HT-29 (cell line): ENCODE measurements at places on chromosomes 6 and 20.

- no peak for DNase-seq
Measured at GRCh38 chr20:59650418-59650817, 46.1 kb downstream of the PHACTR3 start.

GRCh38 chr20:45920462-45921336, 8.7 kb upstream of the PLTP start:
- no peak for DNase-seq

DNA sequence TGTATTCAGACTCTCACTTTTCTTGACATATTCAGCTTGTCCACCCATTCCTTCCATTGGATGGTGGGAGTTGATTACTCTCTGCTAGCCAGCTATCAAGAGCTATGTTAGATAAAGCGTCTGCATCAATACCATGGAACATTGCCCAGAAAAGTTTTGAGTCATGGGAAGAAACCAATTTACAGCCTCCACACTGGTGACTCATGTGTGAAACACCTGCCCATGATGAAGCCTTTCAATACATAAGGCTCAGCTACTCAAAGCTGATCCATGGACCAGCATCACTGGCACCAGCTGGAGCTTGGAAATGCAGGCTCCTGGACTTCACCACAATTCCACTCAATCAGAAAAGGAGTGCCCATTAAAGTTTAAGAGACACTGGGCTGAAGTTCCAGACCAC, 16.1 kb downstream of the PLA2G7 start:
- DNase-seq = peak; percentile 20

GRCh38 chr20:1867495-1868260, 27.5 kb upstream of the SIRPA start:
- DNase-seq = no peak

DNA sequence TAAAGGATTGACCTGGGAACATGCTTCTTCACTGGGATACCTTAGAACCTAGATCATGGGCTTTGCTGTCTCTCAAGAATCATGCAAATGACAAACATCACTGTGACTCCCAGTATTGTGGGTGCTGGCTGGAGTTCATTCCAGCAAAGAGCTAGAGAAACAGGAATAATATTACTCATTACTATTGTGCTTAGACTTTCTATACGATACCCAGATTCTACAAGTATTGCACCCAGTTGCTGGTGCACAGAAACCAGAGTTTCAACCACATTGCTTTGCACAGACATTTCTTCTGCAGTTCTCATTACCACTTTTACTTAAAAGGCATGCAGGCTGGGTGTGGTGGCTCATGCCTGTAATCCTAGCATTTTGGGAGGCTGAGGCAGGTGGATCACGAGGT, 220.4 kb upstream of the ZNF217 start:
- no peak for DNase-seq

GRCh38 chr20:20369250-20370093, 1.6 kb downstream of the INSM1 start:
- DNase-seq = no peak

GRCh38 chr6:132750455-132751248, 7.1 kb downstream of the VNN2 start:
- DNase-seq = no peak

DNA sequence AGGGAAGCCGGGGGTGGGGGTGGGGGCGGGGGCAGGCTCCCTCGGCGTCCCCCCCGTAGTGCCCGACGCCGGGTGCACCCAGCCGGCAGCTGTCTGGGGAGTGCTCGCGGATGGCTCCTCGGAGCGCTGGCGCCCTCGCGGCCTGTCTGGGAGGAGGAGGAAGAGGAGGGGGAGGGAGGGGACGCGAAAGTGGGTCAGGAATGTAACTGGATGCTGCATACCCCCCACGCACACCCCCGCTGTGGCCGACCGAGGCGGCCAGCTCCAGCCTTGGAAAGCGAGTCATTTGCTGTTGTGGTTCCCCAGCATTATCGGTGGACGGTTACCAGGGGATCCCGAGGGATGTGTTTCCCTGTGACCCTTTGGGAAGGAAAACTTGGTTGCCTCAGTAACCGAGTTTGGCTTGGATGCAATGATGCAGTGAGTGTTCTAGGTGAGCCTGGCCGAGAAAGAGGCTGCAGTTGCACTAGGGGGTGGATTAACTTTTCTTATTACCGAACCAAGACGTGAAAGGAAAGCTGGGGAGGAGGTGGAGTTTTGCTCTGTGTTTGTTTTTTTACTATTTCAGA, 55.2 kb upstream of the RREB1 start:
- peak; percentile 8 for DNase-seq

- no peak for DNase-seq
Measured at GRCh38 chr6:130026859-130027258, 8.5 kb downstream of the L3MBTL3 start.

DNA sequence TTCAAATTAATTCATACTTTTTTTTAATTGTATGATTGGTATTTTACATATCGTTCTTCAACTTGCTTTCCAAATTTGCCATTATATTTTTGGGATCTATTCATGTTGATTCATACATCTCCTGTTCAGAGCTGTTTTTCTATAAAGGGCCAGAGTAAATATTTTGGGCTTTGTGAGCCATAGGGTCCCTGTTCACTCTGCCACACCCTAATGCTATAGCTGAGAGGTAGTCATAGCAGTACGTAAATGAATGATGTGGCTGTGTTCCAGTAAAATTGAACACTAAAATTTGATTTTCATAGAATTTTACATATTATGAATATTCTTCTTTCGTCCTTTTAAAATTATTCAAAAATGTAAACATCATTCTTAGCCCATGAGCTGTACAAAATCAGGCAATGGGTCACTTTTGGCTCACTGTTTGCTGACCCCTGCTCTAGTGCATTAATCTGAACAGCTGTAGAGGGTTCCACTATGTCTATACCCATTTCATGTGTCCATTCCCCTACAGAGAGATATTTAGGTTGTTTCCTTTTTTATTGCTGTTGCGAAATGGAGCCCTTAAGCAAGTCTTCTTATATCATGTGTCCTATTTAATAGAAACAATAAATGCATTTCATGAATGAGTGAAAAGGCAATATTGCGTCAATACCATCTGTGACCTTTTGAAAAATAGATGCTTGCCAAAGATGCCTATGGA, 136.4 kb upstream of the SALL4 start:
- DNase-seq = no peak

GRCh38 chr6:169839898-169840631, 88.6 kb downstream of the ERMARD start:
- no peak for DNase-seq

DNA sequence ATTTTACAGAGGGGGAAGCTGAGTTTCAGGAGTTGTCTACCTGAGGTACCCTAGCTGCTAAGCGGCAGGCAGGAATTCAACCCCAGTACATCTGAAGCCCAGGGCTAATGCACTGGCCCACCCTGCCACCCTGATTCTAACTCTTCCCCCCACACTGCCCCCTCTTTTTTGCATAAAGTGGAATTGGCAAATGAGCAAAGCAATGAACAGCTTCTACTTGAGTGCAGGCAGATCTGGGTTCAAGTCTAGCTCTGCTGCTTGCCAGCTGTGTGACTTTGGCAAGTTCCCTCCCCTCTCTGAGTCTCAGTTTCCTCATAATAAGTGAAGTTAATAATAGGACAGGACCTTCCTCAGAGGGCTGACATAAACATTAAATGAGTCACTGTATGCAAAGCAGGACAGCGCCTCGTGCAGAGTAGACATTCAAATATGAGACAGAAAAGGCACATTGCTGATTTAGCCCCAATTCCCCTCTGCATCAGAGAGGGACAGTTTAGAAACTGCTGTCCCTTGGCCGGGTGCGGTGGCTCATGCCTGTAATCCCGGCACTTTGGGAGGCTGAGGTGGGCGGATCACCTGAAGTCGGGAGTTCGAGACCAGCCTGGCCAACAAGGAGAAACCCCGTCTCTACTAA, 4.7 kb downstream of the ADA start:
- DNase-seq = no peak

DNA sequence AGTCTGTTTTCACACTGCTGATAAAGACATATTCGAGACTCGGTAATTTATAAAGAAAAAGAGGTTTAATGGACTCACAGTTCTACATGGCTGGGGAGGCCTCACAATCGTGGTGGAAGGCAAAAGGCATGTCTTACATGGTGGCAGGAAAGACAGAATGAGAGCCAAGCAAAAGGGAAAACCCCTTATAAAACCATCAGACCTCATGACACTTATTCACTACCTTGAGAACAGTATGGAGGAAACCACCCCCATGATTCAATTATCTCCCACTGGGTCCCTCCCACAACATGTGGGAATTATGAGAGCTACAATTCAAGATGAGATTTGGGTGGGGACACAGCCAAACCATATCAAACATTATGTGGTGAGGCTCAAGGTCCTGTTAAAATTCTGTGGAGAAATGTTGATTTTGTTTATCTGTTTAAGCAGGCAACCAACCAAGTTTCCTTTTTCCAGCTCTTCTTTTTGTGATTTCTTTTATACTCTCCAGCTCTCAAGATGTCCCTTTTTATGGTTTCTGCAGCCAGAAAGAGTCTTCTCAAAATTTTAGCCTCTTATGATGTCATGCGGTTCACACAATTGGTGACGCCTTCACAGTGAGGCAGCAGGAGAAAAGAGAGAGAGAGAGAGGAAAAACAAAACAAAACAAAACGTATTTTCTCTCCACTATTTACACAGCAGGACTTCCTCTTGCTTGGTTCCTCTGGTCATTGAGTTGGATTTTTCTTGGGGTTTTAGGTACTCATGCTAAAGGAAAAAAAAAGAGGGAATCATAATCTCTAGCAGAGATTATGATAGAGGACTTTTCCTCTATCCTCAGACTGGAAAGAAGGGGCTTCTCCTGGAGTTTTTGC, 18.0 kb downstream of the AIG1 start:
- no peak for DNase-seq

DNA sequence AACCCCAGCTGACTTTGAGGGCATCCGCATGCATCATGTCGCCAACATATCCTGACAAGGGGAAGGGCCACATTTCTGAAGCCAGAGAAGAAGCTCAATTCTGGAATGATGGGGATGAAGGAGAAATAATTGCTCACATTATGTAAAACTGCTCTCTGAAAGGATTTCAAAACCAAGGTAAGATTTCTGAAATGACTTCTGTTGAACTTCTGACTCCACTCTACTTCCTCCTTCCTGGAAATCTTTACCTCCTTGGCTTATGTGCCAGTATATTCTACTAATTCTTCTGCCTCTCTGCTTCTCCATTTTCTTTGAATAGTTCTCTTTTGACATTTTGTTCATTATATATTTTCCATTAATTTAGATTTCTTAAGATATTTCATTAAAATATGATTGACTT, 31.9 kb downstream of the HLA-DPB1 start:
- DNase-seq = no peak

DNA sequence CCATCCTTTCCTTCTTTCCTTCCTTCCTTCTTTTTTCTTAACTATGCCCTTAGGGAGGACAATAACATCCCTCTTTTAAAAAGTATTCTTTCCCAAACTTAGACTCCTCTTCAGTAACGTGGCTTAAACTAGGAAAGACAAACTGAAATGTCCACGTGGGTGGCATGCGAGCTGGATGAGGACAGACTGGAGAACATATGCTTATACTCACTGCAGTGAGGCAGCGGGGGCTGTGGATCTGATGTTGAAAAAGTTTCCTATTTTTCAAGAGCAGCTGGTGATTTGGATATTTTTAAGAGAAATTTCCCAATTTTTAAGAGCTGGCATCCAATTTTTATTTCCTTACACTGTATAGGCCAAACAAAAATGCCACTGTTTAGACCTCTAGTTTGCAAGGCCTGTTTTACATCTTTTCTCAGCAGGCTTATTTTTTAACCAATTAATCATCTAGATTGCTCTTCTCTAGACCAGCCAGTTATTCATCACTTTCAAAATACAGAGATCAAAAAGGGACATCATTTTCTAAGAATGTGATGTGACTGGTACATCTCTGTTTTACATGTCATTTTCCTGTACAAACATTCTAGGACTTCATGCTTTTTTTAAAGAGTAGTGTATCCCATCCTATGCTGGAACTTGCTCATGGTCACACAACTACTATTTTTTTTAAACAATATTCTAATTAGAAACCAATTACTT, 226.5 kb downstream of the BTBD9 start:
- no peak for DNase-seq

DNA sequence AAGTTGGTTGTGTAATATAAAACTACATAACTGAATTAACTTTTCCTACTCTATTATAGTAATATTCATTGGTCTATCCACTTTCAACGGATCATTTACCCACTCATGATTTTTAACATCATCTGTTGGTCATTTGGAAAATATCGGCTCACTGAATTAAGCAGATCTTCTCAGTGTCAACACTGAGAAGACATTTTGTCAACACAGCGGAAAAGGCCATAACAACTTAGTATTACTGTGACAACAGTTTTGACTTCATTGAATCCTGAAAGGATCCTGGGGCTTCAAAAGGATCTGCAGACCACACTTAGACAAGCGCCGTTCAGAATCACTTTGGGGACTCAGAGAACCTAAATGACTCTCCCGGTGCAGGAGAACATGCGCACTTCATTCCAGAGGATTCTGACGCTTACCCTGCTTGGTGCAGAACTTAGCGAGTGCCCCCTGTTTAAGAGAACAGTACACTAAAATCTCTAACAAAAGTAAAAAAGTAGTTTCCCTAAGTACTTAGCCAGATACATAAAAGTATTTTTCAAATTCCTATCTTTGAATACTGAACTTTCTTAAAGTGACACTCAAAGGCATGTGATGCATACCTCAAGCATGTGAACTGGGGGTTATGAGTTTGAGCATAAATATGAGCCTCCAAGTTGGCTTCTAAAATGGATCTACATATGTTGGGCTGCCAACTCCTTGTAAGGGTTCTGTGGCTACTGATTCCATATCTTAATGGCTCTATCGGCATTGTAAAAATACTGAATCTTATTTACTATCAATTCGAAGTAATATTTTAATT, 4.0 kb downstream of the ZBTB2 start:
- DNase-seq = no peak

DNA sequence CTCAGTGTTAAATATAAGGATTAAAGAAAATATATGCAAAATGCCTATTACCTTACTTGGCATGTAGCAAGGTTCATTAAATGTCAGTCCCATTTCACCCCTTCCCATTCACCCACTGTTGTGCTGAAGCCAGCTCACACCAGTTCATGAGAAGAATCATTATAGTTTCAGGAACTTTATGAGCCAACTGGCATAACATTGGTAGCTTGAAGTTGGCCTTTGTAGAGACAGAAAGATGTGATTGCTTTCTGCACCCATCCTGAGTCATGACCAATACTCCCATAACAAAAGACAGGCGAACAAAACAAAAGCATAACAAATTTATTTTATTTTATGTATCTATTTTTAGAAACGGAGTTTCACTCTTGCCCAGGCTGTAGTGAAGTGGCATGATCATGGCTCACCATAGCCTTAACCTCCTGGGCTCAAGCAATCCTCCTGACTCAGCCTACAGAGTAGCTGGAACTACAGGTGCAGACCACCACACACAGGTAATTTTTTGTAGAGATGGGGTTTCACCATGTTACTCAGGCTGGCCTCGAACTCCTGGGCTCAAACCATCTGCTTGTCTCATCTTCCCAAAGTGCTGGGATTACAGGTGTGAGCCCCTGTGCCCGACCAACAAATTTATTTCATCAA, 17.6 kb upstream of the IER3 start:
- DNase-seq = no peak
